ENCODE measurements at places on chromosomes 4 and X. TPM values are rescaled to one million over a fixed set of nuclear protein-coding genes. Genes with fewer than 3 reads are reported as not detected.

DNA sequence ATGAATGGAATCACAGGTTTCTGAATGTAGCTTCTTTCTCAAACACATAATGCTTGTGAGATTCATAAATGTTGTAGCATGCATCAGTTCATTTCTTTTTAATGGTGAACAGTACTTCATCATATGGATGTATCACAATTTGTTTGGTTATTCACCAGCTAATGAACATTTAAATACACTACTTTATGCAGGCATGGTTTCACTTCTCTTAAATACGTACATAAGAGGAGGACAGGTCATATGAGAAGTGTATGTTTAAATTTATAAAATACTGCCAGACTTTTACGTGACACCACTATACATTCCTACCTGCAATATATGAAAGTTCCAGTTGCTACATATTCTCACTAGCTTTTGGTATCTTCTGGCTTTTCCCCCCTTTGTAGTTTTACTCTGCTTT, 65.4 kb downstream of the ANKRD17 start:
- peaks cover 5% of the 10 kb centered on the region for H3K36me3 ChIP-seq
- peak overlapping the region; percentile 74 for H3K27ac ChIP-seq
- H3K27me3 ChIP-seq, result no peaks in the 10 kb centered on the region
- no peak for DNase-seq

DNA sequence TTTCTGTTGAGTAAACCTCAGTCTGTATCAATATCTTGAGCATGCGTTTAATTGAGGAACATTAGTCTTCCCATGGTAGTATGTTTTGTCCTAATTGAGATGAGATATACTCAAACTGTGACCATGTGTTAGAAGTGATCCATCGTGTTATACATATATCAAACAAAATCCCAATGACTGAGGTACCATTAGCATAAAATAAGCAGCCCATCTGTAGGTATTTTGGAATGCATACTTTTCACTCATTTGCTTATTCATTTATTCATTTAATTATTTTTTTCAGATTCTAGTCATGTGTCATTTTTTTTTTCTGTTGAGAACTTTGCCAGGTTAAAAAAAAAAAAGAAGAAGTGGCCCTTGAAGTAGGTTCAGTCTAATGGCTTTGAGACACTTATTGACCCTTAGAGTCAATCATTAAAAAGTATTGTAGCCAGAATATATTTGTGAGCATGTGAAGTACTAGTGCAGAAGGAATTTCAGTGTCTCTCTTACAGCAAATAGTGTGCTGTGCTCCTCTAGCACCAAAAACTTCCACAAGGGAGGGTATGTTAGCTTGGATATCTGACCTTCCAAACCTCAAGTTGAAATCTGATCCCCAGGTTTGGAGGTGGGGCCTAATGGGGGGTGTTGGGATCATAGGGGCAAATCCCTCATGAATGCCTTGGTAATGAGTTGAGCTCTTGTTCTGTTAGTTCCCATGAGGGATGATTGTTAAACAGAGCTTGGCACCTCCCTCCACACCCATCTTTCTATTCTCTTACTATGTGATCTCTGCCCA, 130.8 kb upstream of the NPY2R start:
- DNase-seq, result peak; percentile 43
- peaks cover 10% of the 10 kb centered on the region for H3K4me1 ChIP-seq
- no peak overlapping the region for H3K4me3 ChIP-seq
- no peaks in the 10 kb centered on the region for H3K27me3 ChIP-seq

DNA sequence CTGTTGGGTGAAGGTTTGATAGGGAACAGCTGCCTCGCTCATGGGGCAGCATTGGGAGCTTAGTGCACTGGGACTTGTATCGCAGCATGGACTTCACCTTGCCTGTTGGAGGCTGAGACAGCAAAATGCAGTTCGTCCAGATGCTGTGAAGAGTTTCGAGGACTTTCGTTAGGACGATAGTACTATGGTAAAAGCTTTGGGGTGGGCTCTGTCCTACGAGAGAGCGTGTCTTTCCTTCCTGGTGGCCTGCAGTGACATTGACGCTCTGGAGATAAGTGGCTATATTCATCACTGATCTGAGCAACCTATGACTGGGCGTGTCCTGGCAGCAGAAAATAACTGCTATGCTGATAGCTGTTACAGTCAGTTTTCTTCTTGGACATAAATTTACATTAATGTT, 44.8 kb downstream of the ARHGAP10 start:
- H3K27me3 ChIP-seq, result no peaks in the 10 kb centered on the region
- DNase-seq, result no peak
- peaks cover 8% of the 10 kb centered on the region for H3K4me1 ChIP-seq
- no peak overlapping the region for H3K27ac ChIP-seq

DNA sequence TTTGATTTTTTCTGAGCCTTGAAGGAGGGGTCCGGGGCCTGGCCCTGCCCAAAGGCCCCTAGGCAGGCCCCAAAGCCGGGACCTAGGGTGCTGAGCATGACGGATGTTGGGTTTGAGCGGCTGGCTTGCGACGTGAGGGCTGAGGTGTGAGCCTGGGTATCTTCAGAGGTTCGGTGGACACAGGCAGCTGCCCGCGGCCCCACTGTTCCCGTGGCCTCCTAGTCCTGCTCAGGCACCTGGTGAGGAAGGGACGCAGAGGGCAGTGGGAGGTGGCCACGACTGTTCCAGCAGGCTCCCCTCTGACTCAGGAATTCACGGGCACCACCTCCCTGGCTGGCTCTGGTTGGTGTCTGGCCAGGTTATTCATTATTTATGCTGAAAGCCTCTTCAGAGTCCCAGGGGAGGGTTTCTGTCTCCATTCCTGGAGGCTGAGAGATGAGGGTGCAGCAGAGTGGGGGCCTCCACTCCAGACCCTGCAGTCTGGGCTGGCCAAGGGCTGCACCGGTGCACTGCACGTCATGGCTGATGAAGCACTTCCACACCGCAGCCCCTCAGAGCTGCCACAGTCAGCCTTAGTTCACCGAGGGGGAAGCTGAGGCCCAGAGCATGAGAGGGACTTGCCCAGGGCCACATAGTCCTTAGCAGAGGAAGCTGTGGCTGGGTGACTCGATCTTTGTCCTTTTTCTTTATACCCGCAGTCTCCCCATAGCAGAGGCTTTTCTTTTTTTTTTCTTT, 2.2 kb downstream of the MSANTD1 start:
- H3K36me3 ChIP-seq, result no peaks in the 10 kb centered on the region
- DNase-seq, result no peak
- H3K27me3 ChIP-seq, result no peaks in the 10 kb centered on the region
- H3K4me3 ChIP-seq, result no peak overlapping the region
- no peak overlapping the region for H3K27ac ChIP-seq
- peaks cover 6% of the 10 kb centered on the region for H3K4me1 ChIP-seq

Gene HTN1
- total RNA-seq, result not detected

- H3K27me3 ChIP-seq, result no peaks in the 10 kb centered on the region
- no peak overlapping the region for H3K27ac ChIP-seq
- H3K4me3 ChIP-seq, result no peak overlapping the region
- H3K36me3 ChIP-seq, result peaks cover 7% of the 10 kb centered on the region
- no peak for DNase-seq
- no peaks in the 10 kb centered on the region for H3K4me1 ChIP-seq
These were observed 17.7 kb upstream of the GRIPAP1 start for GRCh38 chrX:49019599-49020249.

DNA sequence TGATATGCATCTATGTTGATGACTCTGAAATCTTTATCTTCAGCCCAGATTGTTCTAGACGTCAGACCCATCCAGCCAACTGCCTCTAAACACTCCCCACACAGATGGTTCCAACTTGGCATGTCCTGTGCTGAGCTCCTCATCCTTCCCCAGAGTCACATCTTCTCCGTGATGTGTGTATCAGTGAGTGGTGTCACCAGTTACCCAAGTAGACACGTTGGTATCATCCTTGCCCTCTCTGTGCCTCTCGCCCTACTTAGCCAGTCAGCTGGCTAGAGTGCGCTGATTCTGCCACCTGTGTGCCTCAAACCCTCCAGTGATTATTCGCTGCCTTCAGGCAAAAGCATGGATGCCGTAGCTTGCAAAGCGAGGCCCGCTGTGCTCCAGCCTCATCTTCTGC, 18.6 kb downstream of the PRIMPOL start:
- DNase-seq, result no peak
- H3K27ac ChIP-seq, result peak overlapping the region; percentile 2
- 0 out of 2 replicates have a peak, but pooled peaks cover 3% of the 10 kb centered on the region for H3K36me3 ChIP-seq
- no peaks in the 10 kb centered on the region for H3K27me3 ChIP-seq
- H3K4me3 ChIP-seq, result no peak overlapping the region
- H3K4me1 ChIP-seq, result no peaks in the 10 kb centered on the region

Gene NXF2
- total RNA-seq, result not detected

DNA sequence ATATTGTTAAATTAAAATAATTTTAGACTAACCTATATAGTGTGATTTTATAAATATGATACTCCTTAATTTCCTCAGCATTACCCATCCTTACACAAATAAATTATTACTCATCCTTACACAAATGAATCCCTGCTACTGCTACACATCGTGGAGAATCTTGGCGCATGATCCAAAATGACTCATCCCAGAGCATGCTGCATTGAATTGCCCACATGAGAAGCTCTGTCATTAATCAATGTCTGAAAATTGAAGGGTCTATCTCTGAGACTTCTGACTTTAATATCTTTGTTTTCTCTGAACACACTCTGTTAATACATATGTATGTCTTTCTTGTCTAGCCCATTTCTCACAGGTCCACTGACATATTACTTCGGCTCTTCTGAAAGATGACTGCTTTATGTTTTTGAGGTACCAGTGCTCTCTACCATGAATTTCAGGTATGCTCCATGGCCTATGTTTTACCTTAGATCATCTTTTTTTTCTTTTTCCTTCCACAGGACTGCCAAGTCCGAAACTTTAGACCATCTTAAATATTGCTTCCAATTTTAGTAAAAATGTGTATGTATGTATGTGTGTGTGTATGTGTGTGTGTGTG, 15.7 kb upstream of the DUSP21 start:
- no peak overlapping the region for H3K27ac ChIP-seq
- H3K27me3 ChIP-seq, result no peaks in the 10 kb centered on the region
- H3K4me3 ChIP-seq, result no peak overlapping the region
- H3K36me3 ChIP-seq, result no peaks in the 10 kb centered on the region
- H3K4me1 ChIP-seq, result no peaks in the 10 kb centered on the region

DNA sequence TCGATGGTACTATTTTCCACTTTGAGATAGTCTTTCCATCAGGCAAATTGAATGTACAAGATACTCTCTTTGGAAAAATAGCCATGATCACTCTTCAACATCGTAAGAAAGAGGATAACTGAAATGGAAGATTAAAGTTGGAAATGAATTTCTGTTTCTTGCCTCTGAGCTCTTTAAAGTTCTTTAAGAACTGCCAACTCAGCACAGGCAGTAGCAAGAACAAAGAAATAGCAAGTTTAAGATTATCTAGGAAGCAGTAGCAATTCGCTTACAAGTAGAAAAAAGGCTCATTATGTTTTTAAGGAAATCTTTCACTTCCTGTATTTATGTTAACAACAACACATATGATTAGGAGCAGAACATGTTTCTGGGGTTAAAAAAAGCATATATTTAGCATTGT, 127.6 kb downstream of the CDS1 start:
- no peak overlapping the region for H3K4me3 ChIP-seq
- H3K4me1 ChIP-seq, result no peaks in the 10 kb centered on the region
- DNase-seq, result no peak
- peaks cover 62% of the 10 kb centered on the region for H3K36me3 ChIP-seq

DNA sequence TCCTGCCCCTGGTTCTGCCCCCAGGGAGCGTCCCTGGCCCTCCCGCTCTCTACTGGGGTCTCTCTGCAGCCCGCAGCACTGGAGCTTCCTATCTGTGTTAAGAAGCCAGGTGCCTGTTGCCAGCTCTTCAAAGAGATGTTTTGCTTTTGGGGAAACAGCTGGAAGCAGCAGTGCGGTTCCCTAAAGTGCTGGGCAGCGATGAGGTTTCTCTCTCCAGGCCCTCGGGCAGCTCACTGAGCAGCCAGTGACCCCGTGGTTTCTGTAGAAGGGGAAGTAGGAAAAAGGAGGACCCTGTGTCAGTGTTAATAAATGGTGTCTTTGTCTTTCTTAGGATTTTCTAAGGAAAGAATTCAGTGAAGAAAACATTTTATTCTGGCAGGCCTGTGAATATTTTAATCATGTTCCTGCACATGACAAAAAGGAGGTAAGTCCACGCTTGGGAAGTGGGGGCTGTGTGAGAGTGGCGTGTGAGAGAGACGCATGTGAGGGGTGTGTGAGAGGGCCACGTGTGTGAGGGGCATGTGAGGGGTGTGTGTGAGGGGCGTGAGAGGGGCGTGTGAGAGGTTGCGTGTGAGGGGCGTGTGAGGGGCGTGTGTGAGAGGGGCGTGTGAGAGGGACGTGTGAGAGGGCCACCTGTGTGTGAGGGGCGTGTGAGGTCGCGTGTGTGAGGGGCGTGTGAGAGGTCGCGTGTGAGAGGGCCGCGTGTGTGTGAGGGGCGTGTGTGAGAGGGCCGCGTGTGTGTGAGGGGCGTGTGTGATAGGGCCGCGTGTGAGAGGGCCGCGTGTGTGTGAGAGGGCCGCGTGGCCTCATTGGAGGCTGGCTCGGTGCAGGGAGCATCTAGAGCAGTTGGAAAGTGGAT, 27.1 kb upstream of the HGFAC start:
- H3K27me3 ChIP-seq, result no peaks in the 10 kb centered on the region
- peak overlapping the region; percentile 80 for H3K27ac ChIP-seq
- DNase-seq, result no peak
- no peaks in the 10 kb centered on the region for H3K4me1 ChIP-seq
- H3K4me3 ChIP-seq, result no peak overlapping the region

Gene DGKK
- total RNA-seq, result 2.9 TPM

Gene RPL10
- total RNA-seq, result 2,241 TPM

Gene FGF16
- total RNA-seq, result 1.6 TPM

DNA sequence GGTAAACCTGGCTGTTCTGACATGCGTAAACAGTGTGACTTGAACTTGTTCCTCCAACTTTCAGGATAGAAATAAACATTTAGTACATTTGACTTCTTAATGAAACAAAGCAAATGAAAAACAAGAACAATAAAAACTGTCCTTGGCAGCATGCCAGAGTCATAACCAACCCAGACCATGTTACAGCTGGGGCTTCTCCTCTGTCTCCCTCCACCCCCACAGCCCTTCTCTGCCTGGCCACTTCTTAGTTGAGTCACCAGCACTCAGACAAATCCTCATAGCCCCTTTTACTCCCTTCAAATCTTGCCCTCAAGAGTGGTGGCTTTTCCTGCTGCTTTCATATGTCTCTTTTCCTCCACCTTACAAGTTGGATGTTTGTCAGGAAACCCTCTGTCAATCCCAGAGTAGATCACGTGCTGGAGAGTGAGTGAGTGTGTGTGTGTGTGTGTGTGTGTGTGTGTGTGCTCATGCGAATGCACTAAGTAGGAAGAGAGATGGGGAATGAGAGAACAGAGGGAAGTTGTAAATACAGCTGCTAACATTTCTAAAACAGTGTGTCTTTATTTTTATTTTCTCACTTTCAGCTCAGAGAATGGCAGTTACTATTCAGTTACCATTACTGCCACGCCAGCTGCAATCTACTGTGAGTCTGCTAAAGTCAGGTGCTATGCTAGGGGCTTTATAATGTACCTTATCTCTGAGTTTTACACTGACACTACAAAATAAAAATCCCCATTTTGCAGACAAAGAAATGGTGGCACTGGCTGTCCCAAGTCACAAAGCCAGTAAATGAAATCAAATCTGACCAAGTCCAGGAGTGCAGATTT, 15.0 kb downstream of the SCARB2 start:
- H3K4me1 ChIP-seq, result peaks cover 23% of the 10 kb centered on the region
- DNase-seq, result no peak
- H3K36me3 ChIP-seq, result peaks cover 15% of the 10 kb centered on the region

- no peak overlapping the region for H3K4me3 ChIP-seq
- H3K27me3 ChIP-seq, result no peaks in the 10 kb centered on the region
- H3K36me3 ChIP-seq, result no peaks in the 10 kb centered on the region
- DNase-seq, result no peak
These were observed 30.6 kb upstream of the PLAC1 start for GRCh38 chrX:134688839-134689238.

All from WTC11 (cell line).